ENCODE measurements at places on chromosomes 12 and 14.

- peak; percentile 96 for DNase-seq
Observed at GRCh38 chr12:22978962-22979361, 354.0 kb downstream of the ETNK1 start.

DNA sequence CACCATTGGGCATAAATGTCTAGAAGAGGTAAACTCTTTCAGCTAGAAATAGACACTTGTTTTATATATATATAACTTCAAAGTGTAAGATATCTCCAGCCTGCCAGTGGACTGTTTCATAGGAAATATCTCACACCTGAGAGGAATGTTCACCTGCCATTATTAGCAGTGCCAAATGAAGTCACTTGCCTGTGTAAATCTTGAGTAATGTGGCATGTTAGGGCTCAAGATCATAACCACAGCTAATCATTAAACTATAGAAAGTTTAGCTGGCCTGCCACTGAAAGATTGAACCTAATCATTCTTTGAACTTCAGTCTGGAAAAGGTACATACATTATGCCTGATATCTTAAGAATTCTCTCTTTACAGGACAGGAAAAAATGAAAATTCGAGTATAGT is 25.5 kb upstream of the KCNJ8 start:
- no peak for DNase-seq

DNA sequence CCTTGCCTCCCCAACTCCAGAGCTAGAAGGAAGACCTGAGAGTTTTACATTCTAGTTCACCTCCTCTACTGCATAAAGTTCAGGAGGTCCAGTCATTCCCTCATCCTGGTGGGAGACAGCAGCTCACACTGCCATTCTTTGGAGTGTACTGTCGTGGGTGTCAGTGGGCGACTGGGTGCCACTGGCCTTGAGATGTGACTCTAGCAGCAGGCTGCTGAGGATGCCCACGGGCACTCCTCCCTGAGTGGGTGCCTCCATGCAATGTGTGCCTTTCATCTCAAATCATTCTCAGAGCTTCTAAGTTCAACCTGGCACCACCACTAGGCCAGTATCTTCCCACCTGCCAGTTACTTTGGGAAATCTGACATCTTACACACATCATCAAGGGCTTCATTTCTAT is 12.5 kb downstream of the RFX4 start:
- no peak for DNase-seq

DNA sequence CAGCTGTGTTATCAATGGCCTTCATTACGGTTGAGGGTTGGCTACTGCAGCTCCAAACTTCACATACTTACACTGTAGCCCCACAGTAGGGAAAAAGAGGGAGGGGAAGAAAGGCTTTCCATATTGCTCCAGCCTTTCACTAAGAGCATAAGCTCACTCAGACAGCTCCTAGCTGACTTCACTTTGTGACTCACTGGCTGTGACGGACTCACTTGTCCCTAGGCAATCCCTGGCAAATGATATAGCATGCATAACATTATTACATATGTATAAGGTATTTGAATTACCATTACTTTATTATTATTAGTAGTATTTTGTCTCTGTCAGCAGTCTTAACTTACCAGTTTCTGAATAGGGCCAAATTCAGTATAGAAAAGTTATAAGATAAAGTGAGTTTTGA is 350.7 kb downstream of the RMST start:
- DNase-seq, result no peak

GRCh38 chr14:94123296-94123695 is 6.1 kb downstream of the IFI27L2 start:
- no peak for DNase-seq

DNA sequence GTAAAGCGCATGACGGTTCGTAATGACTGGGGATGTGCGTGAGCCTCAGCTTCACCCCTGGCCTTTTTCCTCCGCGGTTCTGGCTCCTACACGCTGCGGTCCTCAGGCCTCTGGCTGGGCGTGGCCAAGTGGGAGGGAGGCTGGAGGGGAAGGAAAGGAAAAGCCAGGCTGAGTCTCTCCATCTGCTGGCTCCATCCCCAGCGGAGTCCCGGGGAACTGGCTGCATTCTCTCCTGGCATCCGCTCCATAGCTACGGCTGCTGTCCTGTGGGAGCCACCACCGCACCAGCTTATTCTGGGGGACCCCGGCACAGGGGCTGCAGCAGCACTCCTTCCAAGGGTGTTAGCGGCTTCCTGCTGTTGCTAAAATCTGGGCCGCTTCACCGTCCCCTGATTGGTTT is 68.2 kb upstream of the SLC24A4 start:
- DNase-seq, result peak; percentile 52

DNA sequence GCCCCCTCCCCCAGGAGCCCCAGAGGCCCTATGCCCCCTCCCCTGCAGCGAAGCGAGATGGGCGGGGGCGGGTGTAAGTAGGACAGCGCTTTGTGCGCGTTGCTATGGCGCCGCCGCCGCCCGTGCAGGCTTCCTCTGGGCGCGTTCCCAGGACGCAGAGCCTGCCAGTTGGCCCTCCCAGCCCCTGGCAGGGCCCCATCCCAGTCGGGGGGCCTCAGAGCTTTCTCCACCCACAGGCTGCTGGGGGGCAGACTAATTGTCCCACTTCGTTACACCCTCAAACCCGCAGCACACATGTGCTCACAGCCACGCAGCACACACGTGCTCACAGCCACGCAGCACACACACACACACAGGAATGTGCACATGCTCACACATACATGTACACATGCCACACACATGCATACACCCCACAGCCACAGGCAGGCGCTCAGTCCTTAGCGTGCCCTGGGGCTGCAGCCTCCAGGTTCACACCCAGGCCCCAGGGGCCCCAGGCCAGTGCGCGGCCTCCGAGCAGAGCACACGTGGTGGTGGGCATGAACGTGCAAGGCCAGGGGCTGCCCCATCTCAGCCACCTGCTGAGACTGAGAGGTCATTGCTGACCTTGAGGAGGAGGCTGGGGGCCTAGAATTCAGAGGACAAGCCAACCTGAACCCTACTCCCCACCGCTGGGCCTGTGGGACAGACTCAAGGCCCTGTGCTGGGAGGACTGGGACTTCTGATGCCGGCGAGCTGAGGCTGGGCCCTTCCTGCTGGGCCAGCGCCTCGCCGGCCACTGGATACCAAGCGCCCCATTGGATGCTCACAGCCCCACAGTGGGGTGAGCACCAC is 15.6 kb downstream of the TRMT61A start:
- no peak for DNase-seq

- DNase-seq, result peak; percentile 92
Observed at GRCh38 chr12:49489720-49490119, 49.1 kb upstream of the KCNH3 start.

DNA sequence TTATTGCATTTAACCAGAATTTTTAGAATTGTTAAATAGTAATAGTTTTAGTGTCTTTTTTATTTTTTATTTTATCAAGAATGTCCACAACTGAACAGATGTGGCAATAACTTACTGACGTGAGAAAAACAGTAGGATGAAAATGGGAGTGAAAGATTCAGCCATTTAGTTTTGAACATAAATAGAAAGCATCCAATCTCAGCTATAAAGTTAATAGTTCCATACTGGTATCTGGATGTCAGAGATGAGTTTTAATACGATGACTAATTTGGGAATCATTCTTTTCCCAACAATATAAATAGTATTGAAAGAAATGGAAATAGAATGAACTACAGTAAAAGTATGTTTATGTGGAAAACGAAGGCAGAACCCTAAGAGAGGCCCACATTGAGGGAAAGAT is 159.4 kb downstream of the EPS8 start:
- DNase-seq, result peak; percentile 69

- DNase-seq, result no peak
Observed at GRCh38 chr12:51098611-51099010, 15.2 kb upstream of the CSRNP2 start.

GRCh38 chr12:42696406-42697149 is 107.0 kb upstream of the PRICKLE1 start:
- peak; percentile 91 for DNase-seq

GRCh38 chr14:89855961-89856656 is 98.4 kb downstream of the EFCAB11 start:
- DNase-seq, result peak; percentile 93

DNA sequence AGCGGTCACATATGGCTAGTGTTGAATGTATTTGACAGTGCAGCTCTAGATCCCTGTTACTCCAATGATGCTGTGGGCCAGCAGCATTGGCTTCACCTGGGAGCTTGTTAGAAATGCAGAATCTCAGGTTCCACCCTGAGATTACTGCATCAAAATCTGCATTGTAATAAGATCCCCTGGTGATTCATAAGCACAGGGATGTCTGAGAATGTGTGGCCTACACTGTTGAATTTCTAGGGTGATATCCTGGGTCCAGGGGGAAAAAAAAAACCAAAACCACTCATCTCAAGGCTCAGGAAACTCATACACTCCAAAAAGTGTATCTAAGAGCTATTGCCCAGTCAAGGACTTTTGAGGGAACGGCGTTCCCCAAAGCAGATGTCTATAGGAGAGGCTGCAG is 196.8 kb downstream of the PPM1H start:
- peak; percentile 25 for DNase-seq

DNA sequence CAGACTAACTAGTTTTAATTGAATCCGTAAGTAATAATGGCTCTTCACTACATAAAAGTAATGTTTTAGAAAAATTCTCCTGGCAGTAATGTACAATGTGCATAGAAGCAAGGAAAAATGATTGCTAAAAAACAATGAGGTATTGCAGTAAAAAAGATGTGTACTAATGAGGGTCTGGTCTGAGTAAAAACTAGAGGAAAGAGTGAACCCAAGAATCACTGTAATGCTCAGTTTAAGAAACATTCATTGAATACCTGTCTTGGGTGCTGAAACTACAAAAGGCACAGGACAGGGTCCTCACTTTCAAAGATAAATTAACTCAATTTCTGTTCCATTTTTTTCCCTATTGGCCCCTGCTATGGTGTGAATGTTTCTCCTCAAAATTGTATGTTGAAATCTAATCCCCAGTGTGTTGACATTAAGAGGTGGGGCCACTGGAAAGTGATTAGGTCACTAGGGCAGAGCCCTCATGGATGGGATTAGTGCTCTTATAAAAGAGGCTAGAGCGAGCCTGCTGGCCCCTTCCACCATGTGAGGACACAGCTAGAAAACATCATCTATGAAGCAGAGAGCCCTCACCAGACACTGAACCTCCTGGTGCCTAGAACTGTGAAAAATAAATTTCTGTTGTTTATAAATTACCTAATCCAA is 51.6 kb downstream of the RPS6KA5 start:
- DNase-seq, result peak; percentile 14

- DNase-seq, result no peak
Observed at GRCh38 chr14:51225751-51226150, 14.3 kb upstream of the TMX1 start.

GRCh38 chr12:90939382-90939781 is 15.6 kb downstream of the CCER1 start:
- peak; percentile 57 for DNase-seq

- peak; percentile 99 for DNase-seq
Observed at GRCh38 chr12:10211940-10212738, 538 bp upstream of the GABARAPL1 start.

GRCh38 chr12:13875744-13876143 is 105.7 kb downstream of the GRIN2B start:
- DNase-seq, result no peak

DNA sequence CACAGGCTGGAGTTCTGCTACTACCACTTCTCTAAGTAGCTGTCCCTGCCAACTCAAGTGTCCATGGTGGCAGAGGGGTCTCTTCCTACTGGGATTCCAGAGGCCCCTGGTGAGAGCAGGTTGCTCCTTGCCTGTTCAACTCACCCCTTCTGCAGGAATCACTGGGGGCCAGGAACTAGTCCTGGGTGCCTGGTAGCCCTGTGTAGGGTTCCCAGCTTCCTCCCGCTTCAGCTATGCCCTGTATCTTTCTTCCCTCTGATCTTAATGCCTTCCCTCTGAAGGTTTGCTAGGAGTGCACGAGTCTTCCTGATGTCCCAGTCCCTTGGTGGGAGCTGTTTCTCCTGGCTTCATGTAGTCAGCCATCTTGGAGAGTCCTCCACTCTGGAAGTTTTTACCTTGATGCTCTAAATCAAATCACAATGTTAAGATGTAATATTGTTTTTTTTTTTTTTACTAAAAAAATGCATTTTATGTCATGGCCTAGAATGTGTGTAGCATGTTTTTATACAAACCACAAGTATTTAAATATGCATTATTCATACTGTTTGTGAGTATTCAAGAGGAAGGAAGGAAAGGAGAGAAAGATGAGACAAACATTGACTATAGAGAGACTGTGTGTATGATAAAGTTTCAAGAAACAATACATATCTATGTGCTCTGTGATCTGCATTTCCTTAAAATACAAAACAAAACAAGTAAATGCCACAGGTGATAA is 54.7 kb downstream of the FRS2 start:
- DNase-seq, result no peak

- DNase-seq, result no peak
Observed at GRCh38 chr12:98466640-98467400, 48.6 kb upstream of the TMPO start.

- no peak for DNase-seq
Observed at GRCh38 chr12:75628511-75628910, 117.1 kb upstream of the KRR1 start.

DNA sequence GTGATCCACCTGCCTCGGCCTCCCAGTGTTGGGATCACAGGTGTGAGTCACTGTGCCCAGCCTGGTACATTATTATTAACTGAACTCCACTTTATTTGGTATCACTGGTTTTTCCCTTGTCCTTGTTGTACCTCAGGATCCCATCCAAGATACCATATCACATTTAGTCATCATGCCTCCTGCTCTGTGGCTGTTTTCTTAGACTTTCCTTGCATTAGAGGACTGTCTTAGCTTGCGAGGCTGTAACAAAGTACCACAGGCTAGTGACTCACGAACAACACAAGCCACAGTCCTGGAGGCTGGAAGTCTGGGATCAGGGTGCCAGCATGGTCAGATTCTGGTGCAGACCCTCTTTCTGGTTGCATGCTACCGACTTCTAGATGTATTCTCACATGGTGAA is 12.2 kb downstream of the KLC1 start:
- peak; percentile 54 for DNase-seq

DNA sequence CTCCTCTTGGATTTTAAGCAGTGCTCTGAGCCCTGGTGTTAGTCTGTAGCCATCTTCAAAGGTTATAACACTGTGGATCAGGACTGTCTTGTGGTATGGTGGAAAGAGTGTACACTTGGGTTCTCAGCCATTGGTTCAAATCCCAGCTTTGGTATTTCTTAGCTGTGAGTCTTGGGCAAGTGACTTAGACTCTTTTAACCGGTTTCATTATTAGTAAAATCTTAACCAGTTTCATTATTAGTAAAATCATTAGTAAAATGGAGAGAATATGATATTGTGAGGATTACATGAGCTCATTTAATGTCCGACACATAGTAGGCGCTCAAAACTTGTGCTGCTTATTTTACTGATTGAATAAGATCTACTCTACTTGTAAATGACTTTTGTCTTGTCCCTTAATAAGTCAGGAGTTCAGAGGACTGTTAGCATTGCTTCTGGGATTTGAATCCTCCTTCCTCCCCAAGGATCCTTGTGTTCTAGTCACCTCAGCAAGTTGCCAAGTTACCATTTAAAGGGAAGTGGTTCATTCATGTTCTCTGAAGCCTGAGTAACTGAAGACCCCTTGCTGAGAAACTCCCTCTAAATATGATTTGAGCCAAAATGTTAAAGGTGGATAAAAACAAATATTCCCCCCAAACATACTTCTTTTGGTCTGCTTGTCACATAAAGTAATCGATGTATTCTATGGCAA is 12.4 kb downstream of the TTLL5 start:
- no peak for DNase-seq
